B cell (primary cell): ENCODE measurements at places on chromosomes 13 and 19. TPM values are rescaled to one million over a fixed set of nuclear protein-coding genes. Genes with fewer than 3 reads are reported as not detected.

The CEACAM19 gene
- not detected in 2 replicates for total RNA-seq

The ZNF566 gene
- 26.0 and 26.6 TPM in 2 replicates for total RNA-seq

The GAPDHS gene
- total RNA-seq: not detected in 2 replicates

The GGN gene
- total RNA-seq: 0.34 TPM in 2 replicates

The TEX26 gene
- total RNA-seq: not detected in 2 replicates

The CLEC17A gene
- 121 and 127 TPM in 2 replicates for total RNA-seq

The NXNL1 gene
- not detected in 2 replicates for total RNA-seq

The ELSPBP1 gene
- not detected in 2 replicates for total RNA-seq

DNA sequence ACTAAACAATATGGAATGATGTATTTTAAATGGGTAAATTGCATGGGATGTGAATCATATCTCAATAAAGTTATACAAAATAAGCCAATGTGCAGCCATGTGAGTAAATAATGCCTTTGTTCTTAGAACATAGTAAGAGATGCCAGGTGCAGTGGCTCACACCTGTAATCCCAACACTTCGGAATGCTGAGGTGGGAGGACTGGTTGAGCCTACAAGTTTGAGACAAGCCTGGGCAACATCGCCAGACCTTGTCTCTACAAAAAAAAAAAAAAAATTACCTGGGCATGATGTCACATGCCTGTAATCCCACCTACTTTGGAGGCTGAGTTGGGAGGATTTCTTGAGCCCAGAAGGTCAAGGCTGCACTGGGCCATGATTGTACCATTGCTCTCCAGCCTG, 230.7 kb downstream of the RFC3 start:
- no peak for DNase-seq

GRCh38 chr13:61052175-61052574, 363.5 kb downstream of the PCDH20 start:
- DNase-seq: no peak

- DNase-seq: no peak
These were observed 35.1 kb downstream of the USPL1 start for GRCh38 chr13:30652746-30653386.

- no peak for DNase-seq
These were observed at the start of gene DCLK1 for GRCh38 chr13:36131222-36131930. DCLK1 (minus strand) TSS chr13:36131382.

GRCh38 chr19:47762615-47763308, 15.7 kb upstream of the SELENOW start:
- peak; percentile 27 for DNase-seq

- DNase-seq: no peak
These were observed 6.5 kb downstream of the TNFSF13B start for GRCh38 chr13:108276060-108276459.

DNA sequence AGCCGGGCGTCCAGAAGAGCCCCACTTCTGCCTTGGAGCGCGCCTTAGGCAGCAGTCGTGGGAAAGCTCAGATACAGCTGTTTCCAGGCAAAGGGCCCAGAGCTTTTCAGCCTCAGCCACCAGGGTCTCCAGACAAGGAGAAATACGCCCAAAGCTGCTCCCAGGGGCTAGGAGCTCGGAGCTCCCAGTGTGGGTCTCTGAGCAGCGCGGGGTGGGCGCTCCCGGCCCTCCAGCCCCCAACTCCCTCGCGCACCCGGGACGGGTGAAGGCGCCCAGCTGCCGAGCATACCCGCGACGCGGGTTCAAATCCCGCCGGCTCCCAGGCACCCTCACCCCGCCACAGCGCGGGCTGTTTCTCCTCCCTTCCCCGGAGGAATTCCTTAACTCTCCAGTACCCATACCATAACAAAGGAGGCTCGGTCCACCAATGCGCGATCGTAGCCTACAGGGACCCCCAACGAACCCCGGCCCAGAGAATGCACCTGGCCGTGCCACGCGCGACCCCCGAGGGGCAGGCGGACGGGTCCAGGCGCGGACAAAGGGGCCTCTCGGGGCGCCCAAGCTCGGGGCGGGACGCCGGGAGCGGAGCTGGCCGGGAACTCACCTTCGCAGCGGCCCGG, 507 bp downstream of the COL4A1 start:
- DNase-seq: no peak

DNA sequence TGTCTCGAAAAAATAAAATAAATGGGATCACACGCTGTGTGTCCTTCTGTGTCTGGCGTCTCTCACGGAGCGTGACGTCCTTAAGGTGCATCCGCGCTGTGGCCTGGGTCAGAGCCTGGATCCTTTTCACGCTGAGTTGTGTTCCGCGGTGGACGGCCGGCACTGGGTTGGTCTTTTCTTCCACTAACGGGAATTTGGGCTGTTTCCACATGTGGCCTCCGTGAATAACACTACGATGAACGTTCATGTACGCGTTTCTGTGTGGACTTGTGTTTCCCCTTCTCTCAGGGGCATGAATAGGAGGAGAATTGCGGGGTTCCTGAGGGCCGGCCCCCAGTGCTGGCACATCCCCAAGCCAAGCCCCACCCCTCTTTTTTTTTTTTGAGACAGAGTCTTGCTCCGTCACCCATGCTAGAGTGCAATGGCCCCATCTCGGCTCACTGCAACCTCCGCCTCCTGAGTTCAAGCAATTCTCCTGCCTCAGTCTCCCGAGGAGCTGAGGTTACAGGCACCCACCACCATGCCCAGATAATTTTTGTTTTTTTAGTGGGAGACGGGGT, 6.2 kb upstream of the PTBP1 start:
- DNase-seq: no peak

- no peak for DNase-seq
These were observed 239.8 kb downstream of the COG6 start for GRCh38 chr13:39895254-39895653.

DNA sequence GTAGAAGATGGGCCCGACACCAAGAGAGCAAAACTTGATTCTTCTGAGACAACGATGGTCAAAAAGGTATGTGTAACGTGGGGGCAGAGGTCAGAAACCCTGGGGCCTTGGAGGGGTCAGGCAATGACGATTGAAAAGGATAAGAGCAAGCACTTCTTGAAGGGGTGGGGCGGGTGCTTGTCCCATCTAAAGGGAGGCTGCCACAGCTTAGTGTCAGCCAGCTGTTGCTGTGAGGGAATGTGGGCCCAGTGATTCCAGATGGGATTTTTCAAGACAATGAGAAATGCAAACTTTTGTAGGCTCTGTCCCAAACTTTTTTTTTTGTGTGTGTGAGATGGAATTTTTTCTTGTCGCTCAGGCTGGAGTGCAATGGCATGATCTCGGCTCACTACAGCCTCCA, 24.5 kb downstream of the SAE1 start:
- no peak for DNase-seq

GRCh38 chr13:110306960-110307766, at the start of the genes COL4A1 and COL4A2:
COL4A1 (minus strand) TSS chr13:110307157; CDS start chr13:110307027, 130 bp downstream.
COL4A2 (plus strand) TSS chr13:110307284; CDS start chr13:110307904, 620 bp downstream.
- DNase-seq: no peak

DNA sequence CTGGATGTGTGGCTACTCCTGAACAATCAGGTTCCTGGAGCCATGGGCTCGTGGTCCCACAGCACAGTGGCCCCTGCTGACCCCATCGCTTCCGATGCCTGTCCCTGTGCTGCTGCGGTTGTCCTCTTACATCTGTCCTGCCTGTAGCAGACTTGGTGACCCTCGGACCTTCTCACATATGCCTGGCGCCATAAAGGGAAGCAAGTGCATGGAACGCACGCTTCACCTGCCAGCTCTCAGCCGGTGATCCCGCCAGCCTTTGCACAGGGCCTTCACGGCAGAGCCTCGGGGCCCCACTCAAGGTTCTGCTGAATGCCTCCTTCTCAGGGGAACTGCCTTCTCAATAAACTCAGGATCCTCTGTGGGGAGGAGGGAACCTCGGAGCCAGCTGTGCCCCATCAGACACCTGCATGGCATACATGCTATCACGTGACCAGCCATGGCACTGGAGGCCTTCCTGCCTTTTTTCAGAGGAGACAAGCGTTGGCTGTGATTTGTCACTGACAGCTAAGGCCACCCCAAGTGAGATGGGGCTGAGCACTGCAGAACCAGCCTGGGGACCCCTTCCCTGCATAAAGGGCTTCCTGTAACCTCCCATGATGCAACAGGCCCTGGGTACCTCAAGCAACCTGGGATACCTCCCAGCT, 24.3 kb downstream of the PEPD start:
- no peak for DNase-seq

DNA sequence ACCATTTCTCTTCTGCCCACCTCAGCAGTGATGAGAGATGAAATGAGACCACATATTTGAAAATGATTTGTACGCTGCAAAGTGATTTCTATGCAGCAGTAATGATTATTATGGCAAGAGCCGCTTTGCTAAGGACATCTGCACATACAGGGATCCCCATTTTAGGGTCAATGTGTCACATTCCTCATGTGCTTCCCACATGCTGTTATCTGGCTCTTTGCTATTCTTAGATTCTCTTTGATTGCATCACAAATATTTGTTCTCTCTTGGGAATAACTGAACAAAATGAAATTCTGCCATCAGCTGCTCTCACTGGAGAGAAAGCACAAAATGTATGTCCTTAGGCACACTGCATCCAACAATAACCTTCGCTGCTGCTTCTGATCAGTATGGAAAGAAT, 209.5 kb upstream of the IPO5 start:
- DNase-seq: no peak

- no peak for DNase-seq
These were observed 101.4 kb downstream of the STK24 start for GRCh38 chr13:98475522-98475921.

GRCh38 chr19:3942790-3943409, 10.0 kb downstream of the NMRK2 start:
- DNase-seq: no peak

DNA sequence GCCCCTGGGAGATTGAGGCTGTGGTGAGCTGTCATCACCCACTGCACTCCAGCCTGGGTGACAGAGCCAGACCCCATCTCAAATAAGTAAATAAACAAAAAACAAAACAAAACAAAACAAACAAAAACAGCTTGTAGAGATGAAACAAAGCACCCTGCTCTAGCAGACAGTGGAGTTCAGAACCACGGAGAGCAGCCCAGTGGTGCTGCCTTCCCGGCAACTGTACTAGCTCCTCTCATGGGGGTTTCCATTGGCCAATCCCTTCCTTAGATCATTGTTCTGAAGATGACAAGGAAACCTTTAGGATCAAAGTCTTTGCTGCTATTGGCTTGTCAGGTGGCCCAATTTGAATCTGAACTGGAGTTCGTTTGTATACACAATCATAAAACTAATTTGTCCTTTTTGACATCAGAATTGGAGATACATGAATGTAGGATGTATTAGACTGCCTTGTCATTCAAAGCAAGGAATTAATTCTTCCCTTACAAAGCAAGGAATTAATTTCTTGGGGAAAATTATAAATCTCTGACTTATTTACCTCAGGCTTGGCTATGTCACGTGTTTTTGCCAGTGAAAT, 19.7 kb upstream of the SYCN start:
- no peak for DNase-seq

DNA sequence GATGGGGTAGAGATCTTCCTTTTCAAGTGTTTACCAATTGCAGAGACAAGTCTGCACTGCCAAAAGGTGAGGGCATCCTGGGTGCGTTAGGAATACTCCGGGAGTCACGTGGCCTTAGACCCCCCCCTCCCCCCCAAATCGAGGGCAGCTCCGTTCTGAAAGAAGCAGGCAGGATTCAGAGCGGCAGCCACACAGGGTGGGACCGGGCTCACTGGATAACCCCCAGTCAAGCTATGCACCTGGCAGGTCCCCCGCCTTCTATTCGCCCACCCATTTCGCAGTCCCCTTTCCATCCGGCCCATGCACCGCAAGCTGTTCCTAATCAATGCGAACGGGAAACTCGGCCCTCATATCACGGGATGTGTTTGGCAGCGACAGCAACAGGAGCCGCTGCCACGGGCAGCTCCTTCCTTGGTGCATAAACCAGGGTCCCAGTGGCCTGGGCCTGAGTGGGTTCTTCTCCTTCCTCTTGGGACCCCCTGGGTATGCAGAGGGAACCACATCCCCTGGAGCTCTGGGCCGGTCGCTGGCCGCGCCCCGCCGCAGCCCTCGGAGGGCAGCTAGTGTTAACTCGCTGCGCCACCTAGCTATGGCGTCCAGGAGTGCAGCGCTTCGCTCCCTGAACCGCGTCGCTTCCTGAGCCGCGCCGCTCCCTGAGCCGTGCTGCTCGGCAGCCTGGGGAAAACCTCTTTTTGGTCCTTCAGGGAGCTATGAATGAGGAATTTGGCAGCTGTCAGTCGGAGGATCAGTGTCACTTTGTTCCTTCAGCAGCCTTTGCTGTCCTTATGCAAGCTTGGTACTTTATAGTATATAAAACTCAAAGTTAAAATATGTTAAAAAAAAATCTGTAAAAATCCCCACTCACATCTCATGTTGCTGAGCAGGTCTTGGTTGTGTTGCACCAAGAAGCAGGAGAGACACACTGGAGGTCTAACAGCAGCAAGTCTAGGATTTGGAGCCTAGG, 41.4 kb downstream of the LYL1 start:
- DNase-seq: peak; percentile 86

DNA sequence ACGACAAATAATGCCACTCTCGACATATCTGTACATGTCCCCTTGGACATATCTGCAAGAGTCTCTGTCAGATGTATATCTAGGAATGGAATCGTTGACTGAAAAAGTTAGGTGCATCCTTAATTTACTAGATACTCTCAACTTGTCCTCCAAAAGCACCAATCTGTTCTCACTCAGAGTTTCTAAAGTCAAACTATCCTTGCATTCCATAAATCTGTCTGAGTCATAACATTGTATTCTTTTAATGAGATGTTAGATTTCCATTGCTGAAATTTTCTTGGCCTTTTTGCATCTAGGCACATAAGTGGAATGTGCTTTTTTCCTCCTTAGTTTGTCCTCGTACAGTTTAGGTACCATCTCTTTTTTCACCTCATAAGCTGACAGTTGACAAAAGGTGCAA, 139.8 kb downstream of the PTPRS start:
- DNase-seq: no peak

DNA sequence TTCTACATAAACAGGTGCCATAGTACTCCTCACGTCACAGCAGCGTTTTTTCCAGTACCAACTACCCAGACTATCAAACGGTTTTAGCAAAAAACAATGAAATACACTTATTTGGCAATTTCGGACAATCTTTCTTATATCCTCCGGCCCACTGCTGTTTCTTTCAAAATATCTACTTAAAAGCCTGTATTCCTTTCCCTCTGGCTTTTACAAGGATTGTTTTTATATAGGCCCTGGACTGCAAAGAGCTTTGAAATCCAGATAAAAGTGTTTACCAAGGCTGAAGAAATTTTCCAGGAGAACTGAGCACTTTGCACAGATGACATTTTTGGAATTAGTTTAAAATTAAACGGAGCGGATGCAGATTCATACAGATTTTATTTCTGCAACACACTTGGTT, 255.9 kb upstream of the STARD13 start:
- DNase-seq: no peak

DNA sequence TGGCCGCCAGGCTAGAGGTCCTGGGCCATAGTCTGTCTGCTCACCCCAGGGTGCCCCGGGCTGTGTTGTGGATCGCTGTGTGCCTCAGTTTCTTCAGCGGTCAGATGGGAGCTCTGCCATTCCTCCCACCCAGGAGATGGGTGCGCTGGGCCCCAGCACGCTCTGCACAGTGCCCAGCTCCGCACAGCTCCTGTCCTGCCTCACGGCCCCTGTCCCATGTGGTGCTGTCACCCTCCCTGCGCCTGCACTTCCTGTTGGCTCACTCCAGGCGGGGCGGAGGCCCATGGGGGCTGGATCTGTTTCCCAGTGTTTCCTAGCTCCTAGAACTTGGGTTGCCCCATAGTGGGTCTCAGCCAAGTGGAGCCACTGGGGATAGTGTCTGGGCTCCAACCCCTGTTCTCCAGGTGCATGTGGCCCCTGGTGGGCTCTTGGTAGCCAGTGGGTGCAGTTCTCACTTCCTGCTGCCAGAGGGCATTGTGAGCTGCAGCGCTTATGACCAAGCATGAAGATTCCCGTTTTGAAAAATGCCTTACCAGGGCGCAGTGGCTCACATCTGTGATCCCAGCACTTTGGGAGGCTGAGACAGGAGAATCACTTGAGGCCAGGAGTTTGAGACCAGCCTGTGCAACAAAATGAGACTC, 69.8 kb downstream of the KDM4B start:
- peak; percentile 48 for DNase-seq

GRCh38 chr19:3319643-3320353, 46.6 kb upstream of the NFIC start:
- no peak for DNase-seq
